ENCODE measurements at places on chromosomes 2 and 18.

DNA sequence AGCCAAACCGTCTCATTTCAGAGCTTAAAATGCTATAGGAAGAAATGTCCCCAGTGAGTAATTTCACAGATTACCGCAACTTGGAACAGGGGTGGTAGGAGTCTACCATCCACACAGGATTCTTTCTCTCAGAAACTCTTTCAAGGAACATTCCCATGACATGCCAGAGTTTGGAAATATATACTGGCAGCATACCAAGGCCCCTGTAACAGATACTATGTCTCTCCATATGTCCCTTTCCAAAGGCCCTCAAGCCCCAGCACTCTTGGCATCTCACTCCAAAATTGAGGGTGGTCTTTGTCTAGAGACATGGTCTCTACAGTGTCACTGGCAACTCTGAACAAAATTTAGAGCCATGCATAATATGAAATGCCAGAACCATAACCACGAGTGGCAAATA lies 11.0 kb downstream of the FIGLA start:
- DNase-seq, result no peak

DNA sequence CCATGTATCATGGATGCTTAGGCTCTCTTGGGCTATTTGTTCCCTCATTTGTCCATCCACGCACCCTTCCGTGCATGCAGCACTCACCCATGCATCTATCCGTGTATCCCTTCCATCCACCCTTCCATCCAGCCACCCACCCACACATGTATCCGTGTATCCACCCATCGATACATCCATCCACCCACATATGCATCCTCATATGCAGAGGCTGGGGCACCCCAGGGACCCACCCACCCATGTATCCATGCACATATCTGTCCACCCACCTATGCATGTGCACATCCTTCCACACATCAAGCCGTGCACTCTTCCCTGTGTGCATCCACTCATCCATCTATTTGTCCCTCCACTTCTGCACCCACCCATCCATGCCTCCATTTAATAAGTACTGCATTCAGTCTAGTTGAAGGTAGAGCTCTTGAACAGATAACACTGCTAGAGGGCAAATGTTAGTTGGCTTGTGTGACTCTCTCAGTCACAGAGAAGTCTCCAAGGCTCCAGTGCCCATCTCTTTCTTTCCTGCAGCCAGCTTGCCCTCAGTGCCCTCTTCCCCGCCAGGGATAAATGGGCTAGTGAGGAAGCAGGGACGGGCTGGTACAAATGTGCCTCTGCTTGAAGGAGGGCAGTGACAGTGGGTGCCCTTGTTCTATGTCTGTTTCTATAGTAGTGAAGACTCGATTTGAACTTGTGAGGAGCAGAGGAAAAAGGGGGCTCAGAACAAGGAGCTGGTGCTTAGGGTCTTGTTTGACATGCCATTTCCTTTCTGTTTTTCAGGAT lies 61.5 kb downstream of the EMILIN2 start:
- no peak for DNase-seq

GRCh38 chr2:65055422-65056214 lies 598 bp upstream of the CEP68 start:
- DNase-seq, result no peak

DNA sequence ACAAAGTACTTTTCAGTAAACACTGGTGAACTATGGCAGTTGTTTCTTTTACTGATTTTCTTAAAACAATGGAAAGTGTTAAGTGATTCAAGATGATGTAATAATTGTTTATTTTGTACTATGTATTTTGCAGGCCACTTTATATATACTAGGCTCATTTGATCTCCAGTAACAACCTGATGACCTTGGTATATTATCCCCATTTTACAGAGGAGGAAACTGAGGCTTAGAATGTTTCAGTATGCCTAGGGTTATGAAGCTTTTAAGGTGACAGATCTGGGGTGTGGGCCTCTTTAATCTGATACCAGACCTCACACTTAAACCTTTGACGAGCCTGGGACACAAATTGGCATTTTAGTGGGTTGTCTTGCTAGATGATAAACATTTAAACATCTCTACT lies 63.2 kb downstream of the ITGB1BP1 start:
- DNase-seq, result no peak

DNA sequence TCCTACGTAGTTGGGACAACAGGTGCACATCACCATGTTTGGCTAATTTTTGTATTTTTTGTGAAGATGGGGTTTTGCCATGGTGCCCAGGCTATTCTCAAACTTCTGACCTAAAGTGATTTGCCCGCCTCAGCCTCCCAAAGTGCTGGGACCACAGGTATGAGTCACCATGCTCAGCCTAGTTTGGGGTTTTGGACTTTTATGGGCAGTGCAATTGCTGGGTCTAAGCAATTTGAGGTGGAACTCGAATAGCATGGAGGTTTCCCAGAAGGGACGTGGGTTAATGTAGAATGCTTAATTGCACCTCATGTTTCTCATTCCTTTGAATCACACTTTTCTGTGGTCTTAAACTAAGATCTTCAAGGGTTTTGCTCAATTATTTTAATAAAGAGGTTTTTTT lies 102.3 kb upstream of the EPHA4 start:
- no peak for DNase-seq

DNA sequence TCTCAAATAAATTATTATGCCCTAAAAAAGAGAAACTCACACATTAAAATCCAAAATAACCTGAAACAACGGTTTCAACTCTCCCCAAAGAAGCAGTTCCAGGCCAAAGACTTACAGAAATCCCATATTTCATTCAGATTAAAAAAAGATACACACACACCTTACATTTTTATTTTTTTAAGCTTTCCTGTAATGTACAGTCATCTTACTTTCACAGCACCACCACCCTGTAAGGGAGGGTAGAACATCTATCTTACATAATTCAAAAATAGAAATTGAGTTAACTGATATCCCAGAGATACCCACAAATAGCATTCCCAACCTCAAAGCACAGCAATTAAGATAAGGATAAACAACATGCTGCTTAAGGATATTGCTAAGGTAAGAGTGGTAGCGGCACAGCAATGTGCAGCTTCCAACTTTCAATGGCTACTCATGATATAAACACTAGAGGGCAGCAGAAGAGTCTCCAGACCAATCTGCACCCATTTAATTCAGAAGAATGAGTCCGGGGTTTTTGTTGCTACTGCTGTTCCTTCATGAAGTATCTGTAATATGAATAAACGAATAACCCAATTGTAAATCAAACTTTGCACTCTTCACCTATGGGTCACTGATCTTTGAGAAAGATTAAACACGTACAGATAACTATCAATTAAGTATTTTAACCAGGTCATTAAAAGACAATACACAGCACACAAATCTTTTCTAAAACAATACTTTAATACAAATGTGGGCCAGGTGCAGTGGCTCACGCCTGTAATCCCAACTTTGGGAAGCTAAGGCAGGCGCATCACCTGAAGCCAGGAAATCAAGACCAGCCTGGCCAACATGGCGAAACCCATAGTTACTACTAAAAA lies 11.3 kb downstream of the GFPT1 start:
- no peak for DNase-seq

DNA sequence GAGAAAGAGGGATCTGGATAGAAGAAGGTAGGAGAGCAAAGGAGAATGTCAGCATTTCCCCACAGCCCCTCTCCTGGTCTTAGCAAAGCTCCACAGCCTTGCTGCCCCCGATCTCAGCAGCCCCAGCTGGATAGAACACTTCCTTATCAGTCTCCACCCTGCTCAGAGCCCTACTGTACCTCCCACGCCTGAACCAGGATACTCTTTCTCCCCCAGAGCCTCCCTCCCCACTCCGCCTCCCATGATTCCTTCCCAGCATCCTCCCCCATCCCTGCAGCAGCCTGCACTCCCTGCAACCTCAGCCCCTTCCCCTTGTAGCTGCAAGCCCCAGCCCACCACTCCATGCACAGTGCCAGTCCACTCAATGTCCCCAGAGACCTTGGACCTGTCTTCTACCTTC lies 25.8 kb downstream of the PLB1 start:
- DNase-seq, result no peak

- no peak for DNase-seq
Measured at GRCh38 chr2:76450024-76450475, 739.3 kb upstream of the GCFC2 start.

DNA sequence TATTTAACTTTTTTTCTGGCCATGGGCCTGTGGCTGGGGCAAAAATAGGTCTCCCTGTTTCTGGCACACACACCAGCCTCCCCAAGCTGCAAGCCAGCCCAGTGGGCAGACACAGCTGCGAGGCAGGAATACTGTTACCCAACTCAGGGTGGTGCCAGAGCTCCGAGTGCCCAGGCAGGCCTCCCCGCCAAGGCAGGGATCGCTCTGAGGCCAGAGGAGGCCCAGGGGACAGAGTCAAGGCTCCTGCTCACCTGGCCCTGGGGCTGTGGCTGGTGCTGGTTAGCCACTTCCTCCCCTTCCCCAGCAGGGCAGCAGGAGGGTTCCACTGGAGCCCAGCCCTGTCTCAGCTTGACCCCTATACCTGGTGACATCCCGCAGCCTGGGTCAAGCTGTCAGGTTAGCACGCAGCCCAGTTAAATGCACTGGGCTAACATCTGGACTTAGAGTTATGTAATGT lies 67.1 kb upstream of the EPAS1 start:
- DNase-seq, result no peak

DNA sequence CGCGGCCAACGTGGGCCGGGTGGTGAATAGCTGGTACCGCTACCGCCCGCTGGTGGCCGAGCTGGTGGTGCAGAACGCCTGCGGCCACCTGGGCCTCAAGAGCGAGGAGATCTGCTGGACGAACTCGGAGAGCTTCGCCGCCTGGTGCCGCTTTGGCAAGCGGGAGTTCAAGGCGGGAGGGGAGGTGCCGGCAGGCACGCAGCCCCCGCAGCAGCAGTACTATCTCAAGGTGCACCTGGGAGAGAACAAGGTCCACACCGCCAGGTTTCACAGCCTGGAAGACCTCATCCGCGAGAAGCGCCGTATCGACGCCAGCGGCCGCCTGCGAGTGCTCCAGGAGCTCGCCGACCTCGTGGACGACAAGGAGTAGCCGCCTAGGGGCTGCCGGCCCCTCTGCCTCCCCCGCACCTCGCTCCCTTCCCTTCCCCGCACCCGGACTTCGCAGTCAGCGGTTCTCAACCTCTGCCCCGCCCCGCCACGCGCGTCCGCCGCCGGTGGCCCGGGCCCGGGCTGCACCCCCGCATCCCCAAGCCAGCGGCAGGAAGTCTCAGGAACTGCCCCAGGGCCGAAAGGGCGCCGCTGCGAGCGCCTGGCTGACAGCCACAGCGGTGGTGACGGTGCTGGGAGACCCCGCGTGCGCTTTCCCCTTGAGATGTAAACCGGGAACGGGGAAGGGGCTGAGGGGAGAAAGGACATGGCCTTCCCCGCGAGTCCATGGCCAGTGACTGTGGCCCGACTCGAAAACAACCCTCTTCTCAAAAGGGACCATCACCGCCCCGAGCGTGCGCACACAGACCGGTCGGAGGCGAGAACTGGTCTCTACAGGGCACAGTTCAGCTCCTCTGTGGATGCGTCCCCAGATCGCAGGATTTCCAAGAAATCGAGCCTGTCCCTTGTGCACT lies 2.2 kb downstream of the LRATD1 start:
- no peak for DNase-seq
